ENCODE measurements at places on chromosomes 7 and 10. TPM values are rescaled to one million over a fixed set of nuclear protein-coding genes. Genes with fewer than 3 reads are reported as not detected.

DNA sequence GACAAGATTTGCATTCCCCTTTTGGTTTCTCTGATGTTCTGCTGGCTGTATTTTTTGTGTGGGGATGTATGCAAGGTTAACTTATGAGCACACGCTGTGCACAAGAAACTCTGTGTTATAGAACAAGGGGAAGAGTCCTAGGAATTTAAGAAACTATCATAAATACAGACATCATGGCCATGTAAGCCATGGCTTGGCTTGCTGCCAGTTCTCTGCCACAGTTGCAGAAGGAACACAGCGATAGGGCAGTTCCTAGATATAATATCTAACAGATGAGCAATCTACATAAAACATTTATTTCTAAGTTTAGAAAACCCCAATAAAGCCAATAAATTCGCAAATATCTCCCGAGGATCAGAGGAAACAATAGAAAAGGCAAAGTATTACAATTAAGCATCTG, 153.3 kb downstream of the LRRTM3 start:
- H3K36me3 ChIP-seq, result no peaks in the 10 kb centered on the region
- H3K27ac ChIP-seq, result no peak overlapping the region
- peak; percentile 14 for DNase-seq
- no peaks in the 10 kb centered on the region for H3K27me3 ChIP-seq
- no peak overlapping the region for H3K4me3 ChIP-seq

DNA sequence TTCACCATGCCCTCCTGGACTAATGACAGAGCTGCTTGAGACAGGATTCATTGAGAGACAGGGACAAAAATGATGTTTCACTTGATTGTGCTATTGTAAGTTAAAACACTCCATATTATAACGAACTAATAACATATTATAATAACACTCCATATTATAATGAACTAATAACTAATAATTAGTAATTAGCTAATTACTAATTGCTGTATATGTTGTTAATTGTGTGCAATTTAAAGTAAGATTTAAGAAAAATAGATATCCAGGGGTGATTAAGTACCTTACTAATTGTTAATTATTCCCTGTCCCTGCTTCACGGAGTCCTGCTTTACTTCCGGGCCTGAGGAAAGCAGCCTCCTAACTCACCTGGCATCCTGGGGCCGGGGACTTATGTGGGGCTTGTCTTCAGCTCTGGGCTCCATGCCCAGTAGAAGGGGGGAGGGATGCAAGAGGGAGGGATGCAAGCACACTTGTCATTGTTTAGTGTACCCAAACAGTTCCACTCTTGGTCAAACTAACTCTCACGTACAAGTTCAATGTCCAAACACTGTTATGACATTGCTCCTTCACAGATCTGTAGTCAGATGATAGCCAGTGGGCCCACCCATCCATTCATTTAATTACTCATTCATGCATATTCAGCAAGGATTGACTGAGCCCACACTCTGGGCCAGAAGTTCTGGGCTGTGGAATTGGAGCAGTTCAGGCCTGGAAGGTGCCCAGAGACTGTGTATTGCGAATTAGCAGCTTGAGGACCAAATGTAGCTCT, 53.8 kb downstream of the COL13A1 start:
- H3K4me1 ChIP-seq, result no peaks in the 10 kb centered on the region
- H3K4me3 ChIP-seq, result no peak overlapping the region

GRCh38 chr7:130458257-130458656, 17.4 kb upstream of the CEP41 start:
- DNase-seq, result no peak
- H3K36me3 ChIP-seq, result no peaks in the 10 kb centered on the region
- H3K4me1 ChIP-seq, result no peaks in the 10 kb centered on the region
- no peak overlapping the region for H3K27ac ChIP-seq

DNA sequence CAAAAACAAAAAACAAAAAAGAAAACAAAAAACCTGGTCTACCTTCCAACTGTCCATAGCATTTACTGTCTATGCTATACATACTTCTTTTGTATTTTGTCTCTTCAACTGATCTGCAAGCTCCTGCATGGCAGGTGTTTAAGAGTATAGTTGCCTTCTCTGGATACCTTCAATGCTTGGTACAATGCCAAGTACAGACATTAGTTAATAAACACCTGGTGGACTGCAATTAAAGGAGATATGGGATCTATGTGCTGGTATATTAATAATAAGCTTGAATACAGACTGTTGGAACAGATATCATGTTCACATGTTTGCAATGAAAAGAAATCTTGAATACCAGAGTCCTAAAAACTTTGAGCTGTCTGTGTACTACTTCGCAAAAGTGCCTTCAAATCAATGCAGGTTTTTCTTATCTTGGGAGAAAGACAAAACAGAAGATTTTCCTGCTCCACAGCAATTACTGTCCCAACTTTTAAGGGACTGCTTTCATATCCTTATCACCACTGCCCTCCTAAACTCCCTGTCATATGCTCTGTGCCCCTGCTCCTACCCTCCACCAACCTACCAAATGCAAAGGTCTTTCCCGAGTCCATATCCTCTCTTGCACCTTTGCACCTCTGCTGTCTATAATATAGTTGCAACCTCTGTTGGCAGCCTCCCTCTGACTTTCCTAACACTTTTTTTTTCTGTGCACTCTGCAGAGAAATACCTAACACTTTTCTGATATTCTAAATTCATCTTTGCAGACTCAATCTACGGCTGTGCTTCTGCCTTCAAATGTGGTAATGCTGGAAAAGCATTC, 85.1 kb downstream of the DNMBP start:
- no peaks in the 10 kb centered on the region for H3K27me3 ChIP-seq
- H3K27ac ChIP-seq, result no peak overlapping the region
- H3K4me3 ChIP-seq, result no peak overlapping the region
- no peaks in the 10 kb centered on the region for H3K36me3 ChIP-seq

DNA sequence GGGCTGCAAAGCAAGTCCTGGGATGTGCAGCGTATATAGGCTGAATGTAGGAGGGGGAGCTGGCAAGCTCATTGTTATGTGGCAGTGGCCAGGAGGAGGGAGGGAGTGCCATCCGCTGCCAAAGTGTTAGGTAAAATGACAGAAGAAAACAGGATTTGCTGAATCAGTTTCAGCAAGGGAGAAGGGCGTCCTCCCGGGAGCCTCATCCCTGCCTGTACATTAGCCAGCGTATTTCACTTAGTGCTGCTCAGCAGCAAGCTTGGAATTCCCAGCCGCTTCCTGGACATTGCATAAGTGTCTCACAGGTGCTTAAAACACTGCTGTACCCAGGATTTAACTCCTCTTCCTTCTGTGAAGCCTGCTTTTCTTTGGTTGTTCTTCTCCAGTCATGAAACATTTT, 2.5 kb downstream of the NIPSNAP2 start:
- no peaks in the 10 kb centered on the region for H3K27me3 ChIP-seq
- H3K36me3 ChIP-seq, result no peaks in the 10 kb centered on the region
- no peak overlapping the region for H3K4me3 ChIP-seq
- H3K27ac ChIP-seq, result no peak overlapping the region
- no peak for DNase-seq

GRCh38 chr7:20454202-20454601, 123.5 kb downstream of the ITGB8 start:
- no peak overlapping the region for H3K4me3 ChIP-seq
- H3K27ac ChIP-seq, result no peak overlapping the region
- no peaks in the 10 kb centered on the region for H3K36me3 ChIP-seq
- no peaks in the 10 kb centered on the region for H3K4me1 ChIP-seq
- no peaks in the 10 kb centered on the region for H3K27me3 ChIP-seq
- no peak for DNase-seq

Gene TUBB8
- not detected for total RNA-seq

Gene CROT
- 12.0 TPM for total RNA-seq

Gene OIT3
- total RNA-seq, result not detected
